ENCODE measurements at places on chromosomes 5 and 9.

DNA sequence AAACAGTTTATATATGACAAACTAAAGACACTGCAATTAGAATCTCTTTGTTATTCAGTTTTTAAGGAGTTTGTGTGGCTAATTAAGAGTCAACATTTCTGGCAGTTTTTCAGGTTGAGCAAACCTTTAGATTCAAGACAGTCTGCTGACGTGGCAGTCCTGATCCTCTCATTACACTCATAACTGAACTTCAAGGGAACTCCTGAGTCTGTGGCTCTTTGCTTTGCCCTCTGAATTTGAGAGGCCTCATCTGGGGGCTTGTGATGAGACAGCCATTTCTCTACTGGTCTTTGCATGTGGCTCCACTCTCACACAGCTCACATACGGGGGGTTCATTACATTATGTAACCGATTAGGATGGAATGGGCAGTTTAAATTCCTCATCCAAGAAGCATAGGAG, 182.9 kb upstream of the MEF2C start:
- no peaks in the 10 kb centered on the region for H3K27me3 ChIP-seq
- no peak overlapping the region for H3K27ac ChIP-seq
- no peaks in the 10 kb centered on the region for H3K36me3 ChIP-seq
- H3K4me1 ChIP-seq: no peaks in the 10 kb centered on the region

GRCh38 chr5:150052956-150053712, 33.2 kb downstream of the CSF1R start:
- H3K36me3 ChIP-seq: peaks cover 46% of the 10 kb centered on the region
- DNase-seq: no peak
- no peaks in the 10 kb centered on the region for H3K4me1 ChIP-seq

DNA sequence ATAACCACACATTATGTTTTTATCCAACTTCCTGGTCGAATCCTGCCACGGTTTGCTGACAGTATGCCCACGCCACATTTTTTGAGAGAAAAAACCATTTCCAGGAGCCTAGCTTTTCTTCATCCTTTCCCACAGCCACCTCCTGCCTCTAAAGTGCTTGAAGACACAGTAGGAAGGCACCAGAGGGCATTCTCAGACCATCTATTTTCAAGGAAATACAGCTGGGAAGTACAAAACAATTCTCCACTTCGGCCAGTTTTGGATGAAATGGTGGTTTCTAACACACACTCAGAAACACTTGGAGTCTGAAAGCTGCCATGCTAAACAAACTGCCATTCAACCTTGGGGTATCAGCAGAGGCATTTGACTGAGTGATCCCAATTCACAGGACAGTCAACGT, 86.3 kb upstream of the RPS23 start:
- no peaks in the 10 kb centered on the region for H3K27me3 ChIP-seq
- no peaks in the 10 kb centered on the region for H3K4me1 ChIP-seq
- H3K4me3 ChIP-seq: no peak overlapping the region

DNA sequence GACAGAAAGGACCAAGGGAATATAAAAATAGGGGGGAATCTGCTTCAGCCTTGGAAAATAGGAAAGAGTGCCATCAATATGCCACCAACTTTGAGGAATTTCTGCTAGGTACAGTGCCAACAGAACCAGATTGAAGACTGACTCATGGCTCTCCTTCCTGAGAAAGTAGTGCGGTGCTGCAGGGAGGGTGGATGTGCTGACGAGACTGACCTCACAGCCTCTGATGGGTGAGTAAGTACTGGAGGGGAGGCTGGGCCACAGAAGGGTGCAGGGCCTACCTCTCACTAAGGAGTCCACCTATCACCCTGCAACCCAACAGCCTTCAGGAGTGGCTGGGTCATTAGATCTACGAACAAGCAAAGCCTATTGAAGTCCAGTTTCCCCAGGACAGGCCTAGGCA, 187.6 kb downstream of the GABBR2 start:
- H3K36me3 ChIP-seq: no peaks in the 10 kb centered on the region
- no peak for DNase-seq
- H3K27ac ChIP-seq: no peak overlapping the region

- no peak for DNase-seq
- H3K36me3 ChIP-seq: no peaks in the 10 kb centered on the region
- H3K4me1 ChIP-seq: no peaks in the 10 kb centered on the region
- no peak overlapping the region for H3K4me3 ChIP-seq
- no peak overlapping the region for H3K27ac ChIP-seq
- no peaks in the 10 kb centered on the region for H3K27me3 ChIP-seq
Measured at GRCh38 chr9:74444369-74444768, 52.8 kb upstream of the RORB start.

DNA sequence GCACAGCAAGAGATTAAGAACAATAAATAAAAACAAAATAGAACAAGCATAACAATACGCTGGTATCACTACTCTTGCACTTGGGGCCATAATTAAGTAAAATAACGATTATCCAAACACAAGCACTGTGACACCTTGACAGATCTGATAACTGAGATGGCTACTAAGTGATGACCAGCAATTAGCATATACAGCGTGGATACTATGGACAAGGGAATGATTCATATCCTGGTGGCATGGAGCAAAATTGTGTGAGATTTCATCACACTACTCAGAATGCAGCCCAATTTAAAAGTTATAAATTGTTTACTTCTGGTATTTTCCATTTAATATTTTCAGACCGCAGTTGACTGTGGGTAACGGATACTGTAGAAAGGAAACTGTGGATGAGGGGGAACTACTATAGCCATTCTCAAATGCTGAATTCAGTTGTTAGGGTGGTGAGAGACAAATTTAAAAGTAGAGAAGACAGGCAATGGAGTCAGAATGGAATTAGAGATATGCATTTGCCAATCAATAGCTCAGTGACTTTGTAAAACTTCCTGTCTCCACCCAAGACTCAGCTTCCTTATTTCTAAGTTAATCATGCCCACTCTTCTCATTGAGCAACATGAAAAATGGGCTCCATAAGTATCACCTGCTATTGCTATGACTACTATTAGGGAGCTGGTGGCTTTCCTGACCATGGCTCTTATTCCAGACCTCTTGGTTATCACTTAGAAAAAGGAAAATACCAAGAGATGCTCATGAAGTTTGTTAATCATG, 300.8 kb downstream of the TRIM32 start:
- no peak overlapping the region for H3K4me3 ChIP-seq
- H3K4me1 ChIP-seq: no peaks in the 10 kb centered on the region
- H3K36me3 ChIP-seq: no peaks in the 10 kb centered on the region
- no peaks in the 10 kb centered on the region for H3K27me3 ChIP-seq
- H3K27ac ChIP-seq: no peak overlapping the region

DNA sequence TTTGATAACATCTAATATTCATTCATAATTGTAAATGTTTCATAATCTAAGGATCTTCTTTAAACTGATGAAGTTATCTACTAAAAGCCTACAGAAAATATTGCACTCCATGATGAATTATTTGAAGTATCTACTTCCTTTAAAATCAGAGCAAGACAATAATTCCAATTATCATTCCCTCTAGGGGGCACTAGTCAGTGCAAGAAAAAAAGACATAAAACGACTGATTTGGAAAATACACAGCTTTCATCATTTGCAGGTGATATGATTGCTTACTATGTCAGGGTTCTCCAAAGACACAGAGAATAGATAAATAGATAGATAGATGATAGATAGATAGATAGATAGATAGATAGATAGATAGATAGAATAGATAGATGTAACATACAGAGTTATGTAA, 13.5 kb upstream of the GRM6 start:
- H3K36me3 ChIP-seq: no peaks in the 10 kb centered on the region
- no peak for DNase-seq
- H3K4me1 ChIP-seq: no peaks in the 10 kb centered on the region
- H3K27me3 ChIP-seq: no peaks in the 10 kb centered on the region
- H3K4me3 ChIP-seq: no peak overlapping the region

DNA sequence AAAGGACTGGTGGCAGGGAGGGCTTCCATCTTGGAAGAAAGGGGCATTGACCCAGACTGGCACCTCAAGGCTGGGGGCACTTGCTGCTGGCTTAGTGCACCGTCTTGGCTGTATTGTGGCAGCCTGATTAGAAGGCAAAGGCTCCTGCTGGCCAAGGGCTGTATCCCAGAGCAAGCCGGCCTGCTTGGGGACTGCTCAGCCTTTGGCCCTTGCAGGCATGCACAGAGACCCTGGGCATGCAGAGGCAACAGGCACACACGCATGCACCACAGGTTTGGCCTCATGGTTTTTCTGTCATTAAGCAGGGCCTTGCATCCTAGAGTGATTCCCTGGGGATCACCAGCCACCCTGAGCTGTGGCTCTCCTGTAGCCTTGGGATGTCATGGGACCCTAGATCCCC, 29.0 kb downstream of the PITX1 start:
- H3K27me3 ChIP-seq: no peaks in the 10 kb centered on the region
- H3K4me1 ChIP-seq: no peaks in the 10 kb centered on the region
- H3K27ac ChIP-seq: no peak overlapping the region
- H3K4me3 ChIP-seq: no peak overlapping the region
- no peaks in the 10 kb centered on the region for H3K36me3 ChIP-seq

- no peak overlapping the region for H3K4me3 ChIP-seq
- no peaks in the 10 kb centered on the region for H3K27me3 ChIP-seq
- no peak overlapping the region for H3K27ac ChIP-seq
- no peaks in the 10 kb centered on the region for H3K4me1 ChIP-seq
- no peaks in the 10 kb centered on the region for H3K36me3 ChIP-seq
Measured at GRCh38 chr5:29770936-29771335, 1422.5 kb upstream of the CDH6 start.

DNA sequence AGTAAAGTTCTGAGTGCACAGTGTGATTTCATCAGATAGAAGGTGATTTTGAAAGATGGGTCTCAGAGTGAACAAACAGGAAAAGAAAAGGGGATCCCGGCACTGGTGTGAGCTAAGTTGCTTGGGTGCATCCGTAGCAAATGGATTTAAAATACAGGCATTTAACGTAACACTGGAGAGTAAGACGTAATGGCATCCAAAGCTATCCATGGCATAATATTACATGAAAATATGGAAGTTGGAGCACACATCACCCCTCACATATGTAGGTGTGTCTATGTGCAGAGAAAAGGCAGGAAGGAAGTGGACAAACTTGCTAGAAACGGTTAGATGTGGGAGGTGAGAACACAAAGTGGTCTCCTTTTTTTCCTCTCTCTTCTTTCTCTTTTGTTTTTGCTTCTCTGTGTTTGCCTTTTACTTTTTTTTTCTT, 38.2 kb upstream of the SEMA4D start:
- H3K27me3 ChIP-seq: no peaks in the 10 kb centered on the region
- no peaks in the 10 kb centered on the region for H3K36me3 ChIP-seq
- no peak overlapping the region for H3K27ac ChIP-seq
- DNase-seq: no peak
- H3K4me3 ChIP-seq: no peak overlapping the region

DNA sequence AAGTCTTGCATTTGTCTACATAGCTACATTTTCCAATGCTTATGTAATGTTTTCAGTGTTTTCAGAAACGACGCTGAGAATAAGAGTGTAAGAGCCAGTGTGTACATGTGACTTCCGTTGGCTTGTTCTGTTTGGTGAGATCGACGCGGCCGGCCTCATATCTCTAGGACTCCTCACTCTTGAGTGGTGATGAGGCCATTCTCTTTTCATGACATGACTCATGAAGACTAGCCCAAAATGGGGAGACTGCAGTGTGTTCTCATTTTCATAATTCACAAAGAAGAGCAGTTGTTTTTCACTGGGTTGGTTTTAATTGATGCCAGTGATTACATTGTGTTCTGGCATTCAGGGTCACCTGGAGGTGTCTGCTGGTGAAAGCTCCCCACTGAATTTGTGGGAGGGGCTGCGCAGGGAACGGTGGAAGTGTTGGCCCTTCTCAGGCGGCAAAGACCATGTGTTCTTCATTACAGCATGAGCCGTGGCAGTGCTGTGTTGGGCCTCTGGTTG, 131.5 kb upstream of the OTULINL start:
- H3K4me3 ChIP-seq: no peak overlapping the region
- H3K27ac ChIP-seq: no peak overlapping the region
- no peak for DNase-seq
- no peaks in the 10 kb centered on the region for H3K27me3 ChIP-seq

DNA sequence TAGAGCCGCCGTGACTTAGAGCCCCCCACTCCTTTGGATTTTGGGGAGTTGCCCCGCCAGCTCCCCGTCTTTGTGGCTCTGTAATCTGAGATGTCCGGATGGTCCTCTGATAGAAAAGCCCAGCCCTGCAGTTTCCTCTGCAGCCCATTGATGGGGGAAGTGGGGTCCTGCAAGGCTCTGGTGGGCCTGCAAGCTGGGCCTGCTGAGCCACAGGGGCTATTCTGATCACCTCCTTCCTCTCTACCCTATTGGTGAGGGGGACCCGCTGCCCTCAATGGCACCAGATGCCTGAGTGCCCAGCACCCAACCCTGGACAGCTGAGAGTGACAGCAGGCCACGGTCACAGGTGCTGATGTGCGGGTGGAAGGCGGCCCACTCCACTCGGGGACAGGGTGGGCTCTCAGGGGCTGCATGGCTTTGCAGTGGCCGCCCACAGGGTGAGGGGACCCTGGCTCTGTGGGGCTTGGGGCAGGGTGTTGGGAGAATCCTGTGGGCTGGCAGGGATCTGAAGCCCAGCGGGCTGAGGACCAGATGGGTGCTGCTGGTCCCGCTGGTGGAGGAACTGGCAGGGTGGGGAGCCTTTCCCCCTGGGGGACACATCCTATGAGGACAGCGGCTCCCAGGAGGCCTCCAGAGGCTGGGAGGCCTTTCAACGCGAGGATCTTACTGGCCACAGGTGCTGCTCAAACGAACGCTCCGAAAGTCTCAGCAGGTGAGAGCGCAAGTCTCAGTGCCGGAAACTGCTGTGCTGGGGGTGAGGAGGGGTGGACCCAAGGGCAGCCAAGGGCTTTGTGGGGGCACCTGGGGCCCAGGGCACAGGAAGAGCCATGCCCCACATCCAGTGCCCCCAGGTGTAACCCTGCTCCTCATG, 30.0 kb upstream of the LPCAT1 start:
- no peak overlapping the region for H3K27ac ChIP-seq
- H3K36me3 ChIP-seq: no peaks in the 10 kb centered on the region
- DNase-seq: no peak
- H3K4me3 ChIP-seq: no peak overlapping the region
- H3K27me3 ChIP-seq: no peaks in the 10 kb centered on the region

- no peak overlapping the region for H3K4me3 ChIP-seq
- H3K27ac ChIP-seq: peak overlapping the region; percentile 59
- H3K4me1 ChIP-seq: peaks cover 16% of the 10 kb centered on the region
- H3K36me3 ChIP-seq: no peaks in the 10 kb centered on the region
- DNase-seq: no peak
- H3K27me3 ChIP-seq: no peaks in the 10 kb centered on the region
Measured at GRCh38 chr5:142601432-142601831, 84.5 kb downstream of the FGF1 start.

- no peaks in the 10 kb centered on the region for H3K4me1 ChIP-seq
- H3K4me3 ChIP-seq: no peak overlapping the region
- H3K27ac ChIP-seq: no peak overlapping the region
- no peak for DNase-seq
Measured at GRCh38 chr5:89572696-89573095, 689.7 kb upstream of the MEF2C start.
